Ureter (tissue), 1 donor: ENCODE measurements at places on chromosomes 2 and 18. TPM values are rescaled to one million over a fixed set of nuclear protein-coding genes. Genes with fewer than 3 reads are reported as not detected.

- DNase-seq: no peak
Measured at GRCh38 chr2:5898667-5899066, 206.5 kb downstream of the SOX11 start.

- no peak for DNase-seq
Measured at GRCh38 chr18:55179835-55180234, 220.6 kb upstream of the CCDC68 start.

DNA sequence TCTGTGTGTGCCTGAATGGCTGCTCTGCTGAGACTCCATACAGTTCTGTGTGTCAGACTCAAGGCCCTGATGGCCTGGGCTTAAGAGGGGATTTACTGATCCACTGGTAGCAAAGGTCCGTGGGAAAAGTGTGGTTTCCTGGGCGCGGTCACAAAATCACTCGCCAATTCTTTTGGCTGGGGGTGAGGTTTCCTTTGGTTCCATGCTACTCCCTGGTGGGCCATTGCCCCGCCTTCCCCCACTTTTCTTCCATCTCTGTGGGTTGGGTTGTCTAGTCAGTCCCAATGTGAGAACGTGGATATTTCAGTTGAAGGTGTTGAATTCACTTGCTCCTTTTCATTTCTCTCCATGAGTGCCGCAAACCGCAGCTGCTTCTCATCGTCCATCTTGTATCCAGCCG lies 162.7 kb upstream of the NRXN1 start:
- DNase-seq: no peak

GRCh38 chr2:159944874-159945273 lies 117.5 kb downstream of the PLA2R1 start:
- no peak for DNase-seq

- DNase-seq: no peak
Measured at GRCh38 chr2:59266453-59266852, 1025.3 kb upstream of the FANCL start.

IL37 gene
- not detected for total RNA-seq

ATP5MC3 gene
- 187 TPM for total RNA-seq
